GM18507 (cell line): ENCODE measurements at places on chromosomes 16 and 17.

DNA sequence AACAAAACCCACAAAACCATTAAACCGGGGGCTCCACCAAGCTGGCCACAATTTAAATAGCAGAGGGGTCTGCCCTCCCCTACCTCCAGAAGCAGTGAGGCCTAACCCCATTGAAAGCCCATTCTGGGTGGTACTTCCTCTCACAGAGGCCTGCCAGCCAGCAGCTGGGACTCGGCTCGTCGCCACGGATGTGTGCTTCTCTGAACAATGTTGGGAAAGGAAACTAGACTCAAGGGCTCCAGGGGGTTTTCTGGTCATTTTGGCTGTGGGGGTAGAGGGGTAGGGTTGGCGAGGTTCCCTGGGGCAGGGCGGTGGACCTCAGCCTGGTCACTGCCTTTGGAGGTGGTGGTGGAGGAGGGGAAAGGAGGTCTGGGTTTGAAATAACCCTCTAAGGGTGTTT, 4.7 kb upstream of the PLCG2 start:
- no peak for DNase-seq

GRCh38 chr17:57783338-57783742, 38.2 kb upstream of the CCDC182 start:
- peak; percentile 45 for DNase-seq

- DNase-seq, result no peak
These were observed 671.2 kb downstream of the CDH8 start for GRCh38 chr16:61364990-61365389.

GRCh38 chr16:30874244-30874820, 19.5 kb downstream of the BCL7C start:
- no peak for DNase-seq

- no peak for DNase-seq
These were observed 693 bp downstream of the NDRG4 start for GRCh38 chr16:58500430-58501241.
